ENCODE measurements at places on chromosomes 7 and 10.
A peak's percentile ranks its signal among the peaks of the same experiment; 100 is the strongest.

DNA sequence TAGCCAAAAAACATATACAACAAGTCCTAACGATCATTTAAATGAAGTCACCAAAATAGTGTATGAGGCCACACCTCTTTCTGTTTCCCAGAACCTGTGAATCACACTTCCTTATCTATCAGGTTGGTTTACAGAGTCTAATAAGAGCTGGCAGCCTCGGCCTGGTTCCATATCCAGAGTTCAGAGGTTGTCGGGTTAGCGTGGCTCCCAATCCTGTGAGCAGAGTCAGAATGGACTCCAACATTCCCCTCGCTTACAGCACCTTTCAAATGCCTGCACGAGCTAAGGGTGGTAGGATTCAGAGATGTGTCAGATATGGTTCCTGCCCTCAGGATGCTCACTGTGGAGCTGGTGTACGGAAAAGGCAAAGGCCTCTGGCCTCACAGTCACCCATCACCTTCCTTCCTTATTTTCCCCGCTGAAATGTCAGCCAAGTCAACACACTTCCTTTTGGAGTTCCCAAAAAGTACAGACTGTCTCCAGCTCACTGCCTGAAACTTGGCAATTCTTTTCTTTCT is 6.0 kb downstream of the IL15RA start:
- DNase-seq = no peak

DNA sequence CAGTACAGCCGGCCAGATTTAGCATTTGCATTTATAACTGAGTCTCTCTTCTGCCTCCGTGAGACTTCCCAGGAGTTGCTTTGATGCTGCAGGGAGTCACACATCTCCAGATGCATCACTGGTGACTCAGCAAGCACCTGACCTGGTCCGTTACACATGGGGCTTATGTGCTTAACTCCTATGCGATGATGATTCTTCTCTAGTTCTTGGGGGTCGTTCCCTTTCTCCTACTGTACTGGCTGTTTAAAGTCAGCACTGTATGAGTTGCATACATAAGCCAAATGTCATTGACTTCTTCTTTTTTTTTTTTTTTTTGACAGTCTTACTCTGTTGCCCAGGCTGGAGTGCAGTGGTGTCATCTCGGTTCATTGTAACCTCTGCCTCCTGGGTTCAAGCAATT is 13.0 kb upstream of the AKR1E2 start:
- no peak for DNase-seq

GRCh38 chr7:351256-351655 is 61.3 kb downstream of the FOXL3 start:
- DNase-seq = no peak

DNA sequence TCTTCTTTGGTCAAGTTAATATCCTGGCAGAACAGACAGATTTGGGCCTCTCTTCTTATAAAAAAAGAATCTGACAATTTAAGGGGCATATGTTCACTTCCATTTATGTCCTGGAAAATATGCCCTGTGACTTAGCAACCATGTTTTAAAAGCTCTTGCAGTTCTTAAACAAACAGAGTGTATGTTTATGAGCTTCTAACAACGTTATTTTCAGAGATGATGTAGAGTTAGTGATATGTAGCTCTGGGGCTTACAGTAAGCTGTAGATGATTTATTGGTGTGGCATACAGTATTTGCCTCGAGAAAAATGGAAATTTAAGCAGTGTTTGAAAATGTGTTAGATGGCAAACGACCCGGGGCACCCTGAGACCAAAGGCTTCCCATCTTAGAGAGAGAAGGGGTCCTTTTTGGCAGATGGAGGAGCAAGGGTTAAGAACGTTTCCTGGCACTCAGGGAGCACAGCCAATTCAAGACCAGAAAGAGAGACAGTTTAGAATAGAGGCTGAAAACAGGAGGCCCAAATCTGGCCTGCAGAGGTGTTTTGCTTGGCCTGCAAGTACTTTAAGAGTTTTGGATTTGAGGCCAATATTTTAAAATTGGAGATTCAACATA is 397.5 kb downstream of the KCNMA1 start:
- DNase-seq = no peak

DNA sequence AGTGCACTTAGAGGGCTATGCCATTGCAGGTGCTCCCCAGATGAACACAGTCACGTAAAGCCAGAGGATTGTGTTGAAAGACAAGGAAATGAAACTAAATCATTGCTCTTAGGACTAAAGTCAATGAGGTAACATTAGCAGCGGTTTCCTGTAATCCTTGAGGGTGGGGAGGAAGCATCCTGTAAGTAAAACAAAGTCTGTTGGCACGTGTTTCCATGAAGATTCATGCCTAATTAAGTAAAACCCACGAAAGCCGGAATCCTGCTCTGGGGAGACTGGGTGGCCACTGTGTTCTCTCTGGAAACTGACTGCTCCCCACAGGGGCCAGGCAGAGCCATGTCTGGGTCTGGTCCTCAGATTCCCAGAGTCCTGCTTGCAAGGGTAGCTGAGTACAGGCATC is 18.3 kb downstream of the STEAP1B start:
- peak; percentile 78 for DNase-seq

- no peak for DNase-seq
Observed at GRCh38 chr10:102585026-102585425, 59.3 kb upstream of the TRIM8 start.

DNA sequence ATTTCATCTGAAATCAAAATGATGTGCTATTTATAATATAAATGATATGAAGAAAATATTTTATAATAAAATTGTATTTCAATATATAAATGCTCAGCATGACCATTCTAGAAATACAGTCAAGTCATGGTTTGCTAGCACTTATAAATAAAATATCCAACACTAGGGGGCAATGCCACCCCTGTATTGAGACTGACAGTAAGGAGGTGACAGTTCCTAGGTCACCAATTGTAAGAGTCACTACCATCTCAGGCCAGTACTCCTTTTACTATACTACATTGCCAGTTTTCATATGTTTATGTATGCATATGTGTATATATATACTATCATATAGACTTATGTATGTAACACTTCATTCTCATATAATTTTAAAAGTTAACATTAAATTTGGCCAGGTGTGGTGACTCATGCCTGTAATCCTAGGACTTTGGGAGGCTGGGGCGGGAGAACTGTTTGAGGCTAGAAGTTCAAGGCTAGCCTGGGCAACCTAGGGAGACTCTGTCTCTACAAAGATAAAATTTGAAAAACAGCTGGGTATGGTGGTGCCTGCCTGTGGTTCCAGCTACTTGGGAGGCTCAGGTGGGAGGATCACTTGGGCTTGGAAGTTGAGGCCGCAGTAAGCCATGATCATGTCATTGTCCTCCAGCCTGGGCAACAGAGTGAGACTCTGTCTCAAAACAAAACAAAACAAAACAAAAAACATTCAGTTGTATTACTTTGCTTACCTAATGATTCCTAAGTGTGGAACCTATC is 2.4 kb upstream of the CNOT4 start:
- peak; percentile 93 for DNase-seq

DNA sequence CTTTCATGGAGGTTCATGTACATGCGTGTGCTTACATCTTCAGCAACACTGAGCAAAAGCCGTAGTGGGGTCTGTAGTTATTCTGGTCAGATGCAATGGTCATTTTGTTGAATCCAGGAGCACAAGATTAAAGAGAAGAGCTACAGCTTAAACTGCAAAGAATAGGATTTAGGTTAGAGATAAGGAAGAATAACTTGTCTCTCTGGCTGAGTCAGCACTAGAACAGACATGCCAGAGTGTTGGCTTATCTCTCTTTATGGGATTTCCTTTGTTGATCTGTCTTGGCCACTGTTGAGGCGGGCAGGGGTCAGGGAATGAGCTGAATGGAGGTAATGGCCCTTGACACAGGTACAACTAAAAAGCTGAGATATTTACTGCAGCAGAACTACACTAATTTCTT is 473.5 kb downstream of the CCSER2 start:
- no peak for DNase-seq

DNA sequence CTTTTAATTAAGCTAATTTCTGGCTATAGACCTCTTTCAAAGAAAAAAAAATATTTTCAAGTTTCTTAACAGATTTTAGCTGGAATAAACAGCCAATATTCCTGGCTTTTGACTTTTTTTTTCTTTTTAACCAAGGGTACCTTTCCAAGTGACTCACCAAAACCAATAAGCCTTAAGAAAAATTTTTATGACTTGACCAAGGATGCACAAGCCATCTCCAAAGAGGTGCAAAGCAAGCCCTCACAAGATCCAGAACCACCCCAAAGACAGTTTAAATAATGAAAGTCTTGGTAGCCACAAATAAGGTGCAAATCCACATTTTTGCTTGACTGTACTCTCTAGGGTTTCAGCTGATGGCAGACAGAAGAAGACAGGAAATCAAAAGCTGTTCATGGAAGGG is 76.5 kb downstream of the MAPK8 start:
- DNase-seq = no peak

Data from NAMALWA (cell line).